ENCODE measurements at places on chromosomes 3 and 15. TPM values are rescaled to one million over a fixed set of nuclear protein-coding genes. Genes with fewer than 3 reads are reported as not detected.

The ELL3 gene
- total RNA-seq, result 6.1 TPM

The SLC12A1 gene
- not detected for total RNA-seq

The GCSAM gene
- total RNA-seq, result not detected

The CHRM5 gene
- total RNA-seq, result 0.02 TPM

The MYLK gene
- 104 TPM for total RNA-seq

The PARP14 gene
- total RNA-seq, result 22.6 TPM

The SAMMSON gene
- total RNA-seq, result 0.12 TPM

The TP63 gene
- total RNA-seq, result not detected

The CEP63 gene
- 26.2 TPM for total RNA-seq

The GLT8D1 gene
- 100 TPM for total RNA-seq

The TRIM69 gene
- 16.5 TPM for total RNA-seq

The ITIH3 gene
- total RNA-seq, result 2.2 TPM

The SAMD7 gene
- total RNA-seq, result not detected

The ZNF774 gene
- 1.8 TPM for total RNA-seq

The ZPLD1 gene
- total RNA-seq, result not detected

The TMEM207 gene
- not detected for total RNA-seq

The DLL4 gene
- not detected for total RNA-seq

The BTLA gene
- total RNA-seq, result not detected

The THRB gene
- total RNA-seq, result not detected

The FOXB1 gene
- total RNA-seq, result not detected

The CHRNA5 gene
- total RNA-seq, result 20.3 TPM

The SPINK8 gene
- total RNA-seq, result not detected

The COLQ gene
- not detected for total RNA-seq

The DUOXA2 gene
- total RNA-seq, result not detected

Data from A172 (cell line).